ENCODE measurements at places on chromosomes 7 and 10.

DNA sequence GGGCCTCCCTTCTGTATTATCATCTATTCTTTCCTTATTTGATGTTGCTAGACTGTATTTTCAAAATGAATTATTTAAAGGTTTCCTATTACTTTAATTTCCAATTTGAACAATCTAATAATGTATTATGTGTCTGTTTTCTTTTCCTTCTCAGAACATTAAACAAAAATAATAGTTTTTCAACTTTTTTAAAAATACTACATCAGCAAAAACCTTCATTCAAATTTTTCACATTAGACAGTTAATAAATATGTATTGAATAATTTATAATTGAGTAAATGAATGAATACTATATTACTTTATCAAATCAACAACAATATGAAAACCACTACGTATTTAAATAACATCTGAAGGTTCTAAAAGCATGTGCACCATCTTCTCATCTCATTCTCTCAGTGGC is 644.1 kb upstream of the SEMA3D start:
- no peak for DNase-seq

- DNase-seq: no peak
Measured at GRCh38 chr10:100518761-100519241, 860 bp downstream of the SEC31B start.

- no peak for DNase-seq
Measured at GRCh38 chr10:110861930-110862649, 9.6 kb upstream of the PDCD4 start.

DNA sequence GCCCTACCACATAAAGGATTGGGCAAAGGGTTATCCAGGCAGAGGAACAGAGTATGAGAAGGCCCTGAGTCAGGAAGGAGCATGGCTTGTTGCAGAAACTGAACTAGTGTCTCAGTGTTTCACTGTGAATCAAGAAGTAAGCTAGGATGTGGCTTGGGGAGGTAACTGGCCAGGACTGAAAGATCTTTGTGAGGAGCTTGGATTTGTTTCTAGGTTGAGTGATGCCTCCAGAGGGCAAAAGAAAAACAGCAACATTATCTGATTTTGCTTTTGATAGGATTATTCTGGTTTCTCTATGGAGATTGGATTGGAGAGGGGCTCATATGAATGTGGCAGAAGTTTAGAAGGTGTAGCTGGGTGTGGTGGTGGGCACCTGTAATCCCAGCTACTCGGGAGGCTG is 137.9 kb upstream of the HDAC9 start:
- no peak for DNase-seq

GRCh38 chr7:141710301-141710700 is 2.1 kb downstream of the WEE2 start:
- DNase-seq: no peak

DNA sequence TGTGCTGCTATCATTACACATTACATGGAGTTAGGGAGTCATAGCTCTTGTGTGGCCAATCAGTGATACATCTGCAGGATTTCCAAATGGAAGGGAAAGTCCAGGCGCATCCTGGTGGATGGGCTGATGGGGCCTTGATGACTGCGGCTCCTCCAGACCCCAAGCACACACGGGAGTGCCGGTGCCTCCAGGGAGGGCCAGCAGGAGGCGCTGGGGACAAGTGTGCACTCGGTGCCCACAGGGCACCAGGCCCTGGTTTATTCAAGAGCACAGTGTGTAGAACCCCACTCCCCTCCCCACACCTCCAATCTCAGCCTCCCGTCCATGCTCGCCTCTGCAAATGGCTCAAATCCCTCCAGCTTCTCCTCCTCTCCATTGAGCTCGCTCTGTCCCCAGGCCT is 243.9 kb downstream of the USP6NL start:
- no peak for DNase-seq

- no peak for DNase-seq
Measured at GRCh38 chr10:59688921-59689351, 20.7 kb downstream of the SLC16A9 start.

DNA sequence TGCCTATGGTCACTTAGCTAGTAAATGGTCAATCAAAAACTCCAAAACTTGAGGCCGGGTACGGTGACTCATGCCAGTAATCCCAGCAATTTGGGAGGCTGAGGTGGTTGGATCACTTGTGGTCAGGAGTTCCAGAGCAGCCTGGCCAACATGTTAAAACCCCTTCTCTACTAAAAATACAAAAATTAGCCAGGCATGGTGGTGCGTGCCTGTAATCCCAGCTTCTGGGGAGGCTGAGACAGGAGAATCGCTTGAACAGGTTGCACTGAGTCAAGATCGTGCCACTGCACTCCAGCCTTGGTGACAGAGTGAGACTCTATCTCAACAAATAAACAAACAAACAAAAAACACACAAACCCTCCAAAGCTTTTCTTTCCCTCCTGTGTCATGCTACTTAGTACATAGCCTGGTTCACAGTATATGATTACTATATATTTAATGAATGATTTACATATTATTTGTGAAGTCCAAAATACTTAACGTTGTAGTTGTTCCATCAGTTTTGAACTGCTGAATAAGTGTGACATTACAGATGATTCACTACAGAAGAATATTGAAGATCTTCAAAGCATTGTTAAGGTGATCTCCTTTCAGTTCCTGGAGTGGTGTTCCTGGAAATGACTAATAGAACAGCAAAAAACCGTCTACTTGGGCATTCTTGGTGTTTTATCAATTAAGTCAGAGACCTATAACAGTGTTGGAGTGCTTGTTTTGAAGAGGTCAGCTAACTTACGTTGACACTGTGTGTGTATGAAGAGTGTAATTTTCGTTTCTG is 72.9 kb downstream of the ADK start:
- no peak for DNase-seq

DNA sequence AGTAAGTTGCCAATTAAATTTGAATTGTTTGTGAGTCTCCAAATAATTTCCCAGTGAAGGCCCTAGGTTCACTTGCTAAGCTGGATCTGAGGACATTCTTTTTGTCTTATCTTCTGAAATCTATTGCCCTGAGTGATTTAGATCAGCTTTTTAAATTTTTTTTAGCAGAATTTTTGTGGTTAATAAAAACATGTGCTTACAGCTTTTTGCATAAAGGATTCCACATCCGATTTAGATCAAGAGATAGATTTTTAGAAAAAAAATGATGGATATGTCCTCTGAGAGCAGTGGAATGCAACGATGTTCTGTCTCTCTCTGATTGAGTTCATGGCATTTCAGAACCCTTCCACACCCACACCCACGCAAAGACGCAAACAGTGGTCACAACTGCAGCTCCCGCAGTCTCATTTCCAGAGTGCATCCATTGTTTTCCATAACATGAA is 358.8 kb downstream of the SUGCT start:
- DNase-seq: no peak

GRCh38 chr10:84065804-84066601 is 73.3 kb upstream of the GHITM start:
- DNase-seq: no peak

DNA sequence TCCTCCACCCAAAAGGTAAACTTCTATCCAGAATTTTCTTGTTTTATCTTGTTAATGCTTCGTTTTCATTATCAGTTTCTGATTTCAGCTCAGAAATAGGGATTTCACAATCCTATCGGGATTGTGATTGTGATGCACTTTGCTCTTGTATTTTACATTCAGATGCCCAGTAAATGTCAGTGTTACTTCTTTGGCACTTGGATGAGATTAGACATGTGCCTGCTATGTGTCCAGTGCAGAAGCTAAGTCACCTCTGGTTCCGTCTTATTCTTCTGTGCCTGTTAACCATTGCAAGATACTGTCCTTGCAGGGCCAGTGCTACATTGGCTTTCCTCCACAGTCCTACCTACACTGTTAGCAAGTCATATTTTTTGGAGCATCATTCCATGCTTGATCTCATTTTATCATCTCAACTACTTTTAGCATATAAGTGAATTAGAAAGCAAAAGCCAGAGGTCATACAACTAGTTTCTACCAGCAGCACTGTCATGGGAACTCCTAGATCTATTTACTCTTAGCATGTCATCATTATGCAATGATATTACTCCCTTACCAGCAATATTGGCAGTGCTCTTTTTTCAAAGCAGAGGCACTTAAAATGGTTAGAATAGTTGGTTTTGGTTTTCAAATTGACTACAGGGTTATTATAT is 26.7 kb downstream of the ZNF277 start:
- DNase-seq: no peak

GRCh38 chr7:105256761-105257231 is 131.9 kb downstream of the SRPK2 start:
- no peak for DNase-seq

DNA sequence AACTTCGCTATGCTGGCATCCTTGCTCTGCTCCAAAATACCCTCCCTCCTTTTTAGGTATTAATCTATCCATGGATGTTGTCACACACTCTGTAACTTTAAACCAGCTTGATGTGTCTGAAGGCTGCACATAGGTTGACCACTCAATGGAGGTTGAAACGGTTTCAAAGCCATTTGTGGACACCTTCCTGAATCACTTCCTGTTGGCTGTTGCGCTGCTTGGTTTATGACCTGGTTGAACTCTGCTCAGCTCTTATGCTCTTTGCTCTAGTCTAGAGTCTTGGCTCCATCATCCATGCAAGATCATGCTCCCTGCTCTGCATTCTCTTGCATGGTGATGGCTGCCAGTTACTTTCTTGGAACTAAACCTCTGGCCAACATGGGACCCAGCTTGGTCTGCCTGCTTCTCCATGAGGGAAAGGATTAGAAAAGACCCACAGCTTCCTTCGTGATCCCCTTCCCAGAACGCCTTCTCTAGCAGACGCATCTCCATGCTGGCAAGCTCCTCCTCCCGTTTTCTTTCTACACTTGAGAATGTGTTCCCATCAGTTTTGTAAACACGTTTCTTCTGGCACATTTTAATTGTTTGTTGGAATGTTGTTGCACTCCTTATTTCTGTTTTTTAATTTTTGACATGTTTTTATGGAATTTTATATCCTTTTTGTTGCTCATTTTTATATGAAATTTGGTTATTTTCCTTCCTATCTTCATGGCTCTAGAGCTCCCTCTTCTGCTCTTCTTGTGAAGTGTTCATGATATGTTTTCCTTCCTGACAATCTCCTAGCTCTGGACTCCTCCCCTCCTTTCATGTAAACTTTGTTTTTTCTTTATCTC is 149.8 kb downstream of the XPNPEP1 start:
- no peak for DNase-seq

GRCh38 chr10:77926566-77927401 is at the start of gene DLG5:
Gene DLG5 (minus strand): TSS chr10:77926755. CDS start chr10:77926520, 235 bp downstream.
- DNase-seq: no peak

GRCh38 chr10:123139521-123140163 is 3.9 kb downstream of the HMX3 start:
- no peak for DNase-seq

DNA sequence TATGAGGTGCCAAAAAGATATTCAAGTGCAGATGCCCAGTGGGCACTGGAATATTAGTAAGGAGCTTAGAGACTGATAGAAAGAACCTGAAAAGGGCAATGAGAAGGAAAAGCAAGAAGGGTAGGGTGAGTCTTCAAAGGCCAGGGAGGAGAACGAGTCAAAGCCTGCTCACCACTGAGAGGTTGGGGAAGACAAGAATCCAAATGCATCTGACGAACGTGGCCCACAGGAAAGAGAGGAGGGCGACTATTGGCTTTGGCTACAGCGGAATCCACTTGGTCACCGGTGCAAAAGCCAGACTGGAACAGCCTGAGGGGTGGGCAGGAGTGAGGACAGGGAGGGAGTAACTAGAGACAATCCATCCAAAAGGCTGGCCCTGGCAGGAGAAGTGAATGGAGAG is 216.7 kb upstream of the KLF14 start:
- DNase-seq: no peak

DNA sequence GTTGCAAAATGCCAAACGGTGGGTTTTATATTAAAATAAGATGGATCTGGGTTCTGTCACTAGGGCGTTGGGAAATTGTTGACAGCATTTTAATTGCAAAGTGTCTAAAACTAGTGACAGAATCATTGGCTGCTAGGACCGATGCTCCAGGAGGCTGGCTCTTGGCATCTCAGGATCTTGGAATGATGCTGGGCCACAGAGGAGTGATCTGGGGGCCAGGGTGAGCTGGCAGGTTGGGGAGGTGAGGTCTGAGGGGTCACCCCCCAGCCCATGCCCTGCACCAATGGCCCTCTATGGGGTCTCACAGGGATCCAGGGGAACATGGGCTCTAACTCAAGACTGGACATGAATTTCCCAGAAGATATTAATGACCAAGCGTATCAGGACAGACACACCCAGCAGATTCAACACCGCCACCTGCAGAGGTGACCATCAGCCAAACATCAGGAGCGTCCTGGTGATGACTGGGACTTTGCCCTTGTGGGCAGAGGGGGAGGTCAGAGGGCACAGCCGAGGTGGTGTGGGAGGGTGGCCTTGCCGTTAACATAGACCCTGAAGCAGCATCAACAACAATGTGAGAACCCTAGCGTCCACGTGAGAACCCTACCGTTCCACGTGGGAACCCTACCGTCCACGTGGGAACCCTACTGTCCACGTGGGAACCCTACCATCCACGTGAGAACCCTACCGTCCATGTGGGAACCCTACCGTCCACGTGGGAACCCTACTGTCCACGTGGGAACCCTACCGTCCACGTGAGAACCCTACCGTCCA is 89.0 kb upstream of the PPP2R2D start:
- no peak for DNase-seq

GRCh38 chr7:152527610-152528032 is 91.8 kb upstream of the KMT2C start:
- no peak for DNase-seq

DNA sequence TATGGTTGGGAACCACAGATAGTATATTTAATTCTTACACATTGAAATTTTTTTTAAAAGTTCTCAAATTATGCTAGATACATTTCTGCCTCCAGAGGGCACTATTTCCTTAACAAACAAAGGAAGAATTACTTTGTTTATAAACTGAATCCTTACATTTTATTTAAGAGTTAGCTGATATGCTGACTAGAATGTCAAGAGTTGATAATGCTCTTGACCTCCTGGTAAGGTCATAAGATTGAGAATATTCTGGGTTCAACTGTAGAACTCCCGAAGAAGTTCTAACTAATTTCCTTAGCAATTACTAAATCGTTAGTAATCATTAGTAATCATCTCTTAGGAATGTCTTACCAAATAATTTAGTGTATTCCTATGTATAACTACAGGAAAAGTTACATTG is 95.3 kb upstream of the CYP26C1 start:
- peak; percentile 26 for DNase-seq

- no peak for DNase-seq
Measured at GRCh38 chr7:22093001-22093400, 147.3 kb upstream of the CDCA7L start.

DNA sequence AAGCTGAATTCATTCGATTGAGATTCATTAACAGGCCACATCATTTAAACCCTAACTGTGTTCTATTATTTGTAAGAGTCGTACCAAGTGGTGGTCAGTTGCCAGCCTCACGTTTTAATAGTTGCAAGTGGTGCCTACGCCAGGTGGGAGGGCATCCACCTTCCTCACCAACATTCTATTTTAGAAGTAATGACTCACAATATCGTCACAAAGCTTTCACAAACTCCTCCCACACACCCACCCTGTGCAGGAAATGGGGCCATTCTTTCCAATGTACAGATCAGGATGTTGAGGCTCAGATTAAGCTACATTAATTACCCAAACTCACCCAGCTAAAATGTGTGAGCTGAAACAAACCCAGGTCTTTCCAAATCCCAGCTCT is 77.3 kb upstream of the SAMD8 start:
- no peak for DNase-seq

GRCh38 chr7:148862481-148862880 is 21.6 kb downstream of the EZH2 start:
- no peak for DNase-seq

Data from urinary bladder (tissue), 4 donors.